ENCODE measurements at places on chromosomes 7 and 10. TPM values are rescaled to one million over a fixed set of nuclear protein-coding genes. Genes with fewer than 3 reads are reported as not detected.

DNA sequence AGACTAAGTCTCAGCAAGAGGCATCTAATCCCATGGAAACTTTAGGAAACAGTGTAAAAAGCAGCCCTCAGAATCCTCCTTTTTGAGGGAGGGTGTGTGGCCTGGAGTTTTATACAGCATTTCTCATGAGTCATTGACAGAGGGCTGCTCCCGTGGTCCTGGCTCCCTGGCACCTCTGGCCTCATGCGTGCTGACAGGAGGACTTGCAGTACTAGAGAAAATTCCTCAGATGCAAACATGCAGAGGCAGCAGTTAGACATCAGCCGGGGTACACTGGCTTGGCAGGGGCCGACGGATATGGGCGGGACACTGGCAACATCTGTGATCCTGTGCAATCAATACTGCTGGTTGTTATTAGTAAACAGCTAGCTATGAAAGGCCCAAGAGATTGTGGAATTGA is 925.1 kb upstream of the CELF2 start:
- no peak for DNase-seq

Gene LBX1
- 12.6 TPM for total RNA-seq

Gene DRGX
- not detected for total RNA-seq

Gene H2BK1
- not detected for total RNA-seq

Measured in gastrocnemius medialis (tissue), 4 donors.